Activated CD4-positive, alpha-beta T cell treated with anti-CD3 and anti-CD28 coated beads, Interleukin-2, amount 50 U/mL, for 16 hours (primary cell): ENCODE measurements at places on chromosomes 1 and 21.

GRCh38 chr1:53966794-53967193, 20.6 kb downstream of the LRRC42 start:
- no peak for DNase-seq

GRCh38 chr1:21322681-21323016, 32.4 kb upstream of the ECE1 start:
- DNase-seq = no peak

DNA sequence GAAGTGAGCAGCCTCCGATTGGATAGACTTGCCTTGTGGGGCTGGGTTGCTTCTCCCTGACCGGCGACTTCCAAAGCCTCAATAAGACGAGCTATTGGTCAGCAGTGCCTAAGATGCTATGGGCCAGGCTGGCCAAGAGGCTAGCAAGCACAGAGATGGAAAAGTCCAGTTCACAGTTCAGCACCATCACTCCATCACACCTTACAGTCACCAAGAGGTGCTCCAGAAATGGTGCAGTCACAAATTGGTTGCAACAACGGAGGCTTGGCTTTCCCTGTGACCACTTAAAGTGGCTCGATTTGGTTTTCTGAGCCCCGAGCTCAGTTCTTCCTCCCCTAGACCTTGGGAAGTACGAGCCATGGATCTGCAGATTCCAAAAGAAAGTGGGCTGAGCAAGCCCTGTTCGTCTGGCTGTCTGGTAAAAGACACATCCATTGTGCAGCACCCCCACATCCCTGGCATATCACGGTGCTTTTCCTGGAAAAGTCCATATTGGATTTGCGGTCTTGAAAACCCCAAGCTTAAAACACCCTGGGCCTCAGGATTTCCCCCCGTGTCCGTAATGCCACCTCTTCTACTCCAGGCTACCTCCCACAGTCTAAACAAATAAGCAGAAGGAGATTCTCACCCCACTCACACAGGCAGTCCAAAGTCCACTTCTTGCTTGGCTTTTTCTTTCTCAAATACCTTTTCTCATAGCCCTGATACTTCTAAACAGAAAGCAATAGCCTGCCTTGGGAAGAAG, 1.3 kb downstream of the SLAMF1 start:
- no peak for DNase-seq

DNA sequence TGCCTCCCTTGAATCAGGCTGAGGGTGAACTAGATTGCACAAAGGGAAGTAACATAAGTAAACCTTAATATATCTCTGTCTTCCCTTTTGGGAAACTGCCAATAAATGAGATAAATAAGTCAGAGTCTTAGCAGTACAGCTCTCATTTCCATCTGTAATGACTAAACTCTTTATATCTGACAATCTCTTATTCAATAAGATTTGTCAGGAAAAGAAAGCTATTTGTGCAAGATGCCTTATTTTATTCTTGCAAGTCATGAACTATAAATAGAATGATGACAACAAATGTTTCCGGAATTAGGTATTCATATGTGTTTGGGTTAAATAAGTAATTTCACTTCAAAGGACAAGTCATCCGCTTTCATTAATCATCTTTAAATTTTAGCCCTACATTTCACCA, 229.2 kb downstream of the PTGER3 start:
- DNase-seq = no peak

- DNase-seq = no peak
These were observed 32.5 kb upstream of the SMYD2 start for GRCh38 chr1:214248311-214249085.
